CD4-positive, alpha-beta T cell treated with Interleukin-2 at 100 ng/mL for 4 hours (primary cell): ENCODE measurements at places on chromosomes 11 and 22.

DNA sequence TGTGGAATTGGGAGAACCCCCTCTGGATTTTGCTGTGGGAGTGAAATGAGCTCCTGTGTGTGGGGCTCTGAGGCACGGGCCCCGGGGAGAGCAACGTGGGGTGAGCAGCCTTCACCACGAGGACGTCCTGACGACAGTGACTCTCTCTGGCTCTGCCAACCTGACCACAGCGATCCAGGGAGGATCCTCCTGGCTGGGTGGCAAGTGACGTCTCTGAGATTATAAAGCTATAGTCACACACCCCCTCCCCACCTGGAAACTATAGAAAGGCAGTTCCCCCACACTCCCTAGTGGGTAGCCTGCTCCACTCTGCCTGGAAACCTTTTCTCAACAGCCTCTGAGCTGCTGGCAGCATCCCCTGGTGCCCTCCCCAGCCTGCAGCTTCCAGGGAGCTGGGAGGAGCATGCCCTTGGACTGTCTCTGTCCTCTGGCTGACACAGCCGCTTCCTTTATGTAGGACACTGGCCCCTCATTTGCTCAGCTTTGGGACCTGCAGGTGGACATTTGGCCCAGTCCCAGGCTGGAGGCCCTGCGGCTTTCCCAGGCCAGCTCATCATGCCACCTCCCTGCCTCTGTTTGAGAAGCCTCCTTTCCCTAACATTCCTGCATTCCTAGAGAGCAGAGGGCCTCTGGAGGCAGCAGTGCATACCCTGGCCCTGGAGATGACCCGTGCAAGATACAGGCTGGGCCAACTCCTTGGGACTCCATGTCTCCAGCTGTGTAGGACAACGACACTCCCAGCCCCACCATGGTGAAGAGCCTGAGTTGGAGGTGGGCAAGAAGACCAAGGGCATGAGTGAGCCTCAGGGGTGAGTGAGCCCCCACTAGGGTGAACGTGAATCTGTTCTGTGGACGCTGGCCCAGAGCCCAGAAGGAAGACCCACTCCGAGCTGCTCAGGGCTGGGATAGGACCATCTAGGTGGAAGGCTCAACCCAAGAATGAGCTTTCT is 314.0 kb downstream of the NTM start:
- DNase-seq: no peak

DNA sequence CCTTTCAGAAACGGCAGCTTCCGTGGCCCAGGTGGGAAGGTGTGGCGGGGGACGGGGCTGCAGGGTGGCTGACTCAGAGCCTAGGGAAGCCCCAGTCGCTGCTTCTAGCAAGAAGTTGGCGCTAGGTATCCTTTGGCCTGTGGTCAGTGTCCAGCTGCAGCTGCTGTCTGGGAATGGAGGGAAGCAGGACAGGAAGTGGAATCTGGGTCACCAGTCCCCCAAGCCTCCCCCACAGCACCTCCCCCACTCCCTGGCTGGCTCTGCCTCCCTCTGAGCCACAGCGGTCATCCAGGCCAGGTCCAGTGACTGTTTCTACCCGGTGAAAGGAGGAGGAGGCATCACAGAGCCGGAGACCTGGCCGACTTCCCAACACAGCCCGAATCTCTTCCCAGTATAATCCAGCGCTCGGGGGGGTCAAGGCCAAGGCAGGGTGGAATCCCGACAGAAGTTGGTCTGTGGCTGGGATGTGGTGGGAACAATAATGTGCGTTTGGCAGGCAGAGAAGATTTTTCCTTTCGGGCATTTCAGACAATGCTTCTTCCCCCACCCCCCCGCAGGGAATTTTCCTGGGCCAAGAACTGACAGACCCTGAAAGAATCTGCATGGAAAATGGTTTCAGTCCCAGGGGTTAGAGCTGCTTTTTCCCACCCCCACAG is 45.1 kb downstream of the C11orf96 start:
- no peak for DNase-seq

DNA sequence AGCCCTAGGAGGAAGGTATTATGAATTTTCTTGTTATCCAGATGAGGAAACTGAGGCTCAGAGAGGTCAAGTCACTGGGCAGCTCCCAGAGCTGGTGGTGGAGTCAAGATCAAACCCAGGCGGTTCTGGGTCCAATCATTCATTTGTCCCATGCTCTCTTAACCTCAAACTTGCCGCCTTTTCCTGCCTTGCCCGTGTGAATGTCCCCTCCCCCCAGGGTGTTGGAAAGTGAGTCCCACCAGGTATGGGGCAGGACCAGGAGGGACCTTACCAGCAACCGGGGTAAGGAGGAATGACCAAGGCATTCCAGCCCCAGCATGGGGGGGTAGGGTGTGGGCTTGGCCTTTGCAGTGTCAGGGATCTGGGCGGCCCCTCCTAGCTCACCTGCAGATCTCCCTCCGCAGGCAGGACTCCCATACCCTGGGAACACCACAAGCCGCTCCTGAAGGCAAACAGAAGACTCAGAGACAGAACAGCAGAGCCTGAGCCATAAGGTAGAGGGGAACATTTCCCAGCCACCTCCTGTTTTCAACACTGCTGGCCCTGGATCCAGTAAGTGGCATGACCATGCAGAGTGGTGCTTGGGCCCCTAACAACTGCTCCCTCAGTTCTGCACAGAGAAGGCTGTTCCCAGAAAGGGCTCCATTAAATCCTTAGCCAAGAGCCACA is 41.2 kb upstream of the SYT7 start:
- no peak for DNase-seq

GRCh38 chr11:1276041-1276790 is 33.2 kb downstream of the TOLLIP start:
- no peak for DNase-seq

GRCh38 chr11:126525216-126525615 is 169.7 kb downstream of the ST3GAL4 start:
- no peak for DNase-seq

- DNase-seq: no peak
Measured at GRCh38 chr11:110454609-110455008, 24.9 kb downstream of the FDX1 start.

DNA sequence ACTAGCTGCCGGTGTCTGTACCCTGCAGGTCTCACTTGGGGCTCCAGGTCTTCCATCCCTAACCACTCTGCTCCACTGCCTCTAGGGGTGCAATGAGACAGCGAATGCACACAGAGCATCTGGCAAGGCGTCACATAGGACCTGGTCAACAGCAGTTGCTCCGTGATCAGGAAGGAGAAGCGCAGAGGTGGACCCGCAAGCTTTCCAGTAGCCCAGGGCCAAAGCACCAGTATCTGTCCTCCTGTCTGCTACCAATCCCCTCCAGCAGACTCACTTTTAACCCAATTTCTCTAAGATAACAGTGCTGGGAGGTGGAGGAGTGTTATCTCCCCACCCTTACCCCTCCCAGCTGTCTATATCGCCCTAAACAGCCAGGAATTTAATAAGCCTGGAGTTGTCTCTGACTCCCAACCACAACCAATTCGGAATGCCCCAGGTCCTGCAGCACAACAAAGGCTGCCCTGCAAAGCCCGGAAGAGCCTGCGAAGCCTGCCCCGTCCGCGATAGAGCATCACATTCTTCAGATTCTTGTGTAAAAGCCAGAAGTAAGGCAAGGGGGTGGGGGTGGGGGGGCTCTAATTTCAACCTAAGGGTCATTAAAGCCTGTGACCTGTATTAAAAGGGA is 19.3 kb downstream of the MYH9 start:
- DNase-seq: no peak

GRCh38 chr11:68813773-68814172 is 27.9 kb downstream of the CPT1A start:
- DNase-seq: no peak

DNA sequence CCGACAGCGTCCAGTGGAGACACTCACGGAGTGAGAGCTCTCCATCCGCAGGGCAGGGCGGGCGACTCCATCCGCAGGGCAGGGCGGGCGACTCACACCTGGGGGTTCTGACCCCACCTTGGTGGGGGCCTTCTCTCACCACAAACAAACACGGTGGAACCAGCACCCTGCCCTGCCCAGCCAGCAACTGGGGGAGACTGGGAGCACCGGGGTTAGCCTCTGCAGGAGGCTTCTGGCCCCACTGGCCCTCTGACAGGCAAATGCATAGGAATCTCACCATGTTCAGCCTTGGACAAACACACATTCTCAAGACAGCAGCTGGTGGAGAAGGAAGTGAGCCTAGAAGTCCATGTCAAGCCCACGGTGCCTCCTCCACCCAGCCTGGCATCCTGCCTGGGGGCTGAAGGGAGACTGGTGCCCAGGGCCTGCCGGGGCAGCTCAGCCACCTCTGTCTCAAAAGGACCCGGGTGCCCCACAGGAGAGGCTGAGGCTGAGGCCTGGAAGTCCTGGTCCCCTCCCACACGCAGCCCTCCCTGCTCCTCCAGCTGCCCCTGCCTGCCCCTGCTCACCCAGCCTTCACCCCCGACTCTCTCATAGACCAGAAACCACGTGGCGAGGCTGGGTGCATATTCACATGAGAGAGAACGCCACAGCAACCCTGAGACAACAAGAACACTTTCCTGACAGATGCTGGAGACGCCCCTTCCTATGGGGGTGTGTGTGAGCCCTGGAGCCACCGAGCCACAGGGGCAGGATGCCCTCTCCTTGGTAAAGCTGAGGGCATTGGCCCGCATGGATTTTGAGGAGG is 98.4 kb upstream of the B3GAT1 start:
- DNase-seq: no peak

GRCh38 chr22:38611559-38611958 is 41.6 kb upstream of the DMC1 start:
- no peak for DNase-seq

DNA sequence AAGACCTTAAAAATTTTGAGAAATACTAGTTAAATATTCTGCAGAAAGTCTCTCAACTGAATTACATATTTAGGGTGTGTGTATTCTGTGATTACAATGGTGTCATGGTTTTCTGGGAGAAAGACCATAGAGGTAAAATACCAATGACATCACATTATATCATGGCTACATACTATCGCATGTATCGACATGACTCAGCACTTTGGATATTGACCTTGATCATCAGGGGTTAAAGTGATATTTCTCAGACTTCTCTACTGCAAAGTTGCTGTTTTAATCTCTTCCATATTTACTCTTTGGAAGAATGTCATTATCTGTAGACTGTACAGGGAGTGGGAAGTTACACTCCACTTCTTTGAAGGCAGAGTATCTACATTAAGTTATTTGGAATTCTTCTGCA is 1046.6 kb downstream of the FAM181B start:
- DNase-seq: no peak

DNA sequence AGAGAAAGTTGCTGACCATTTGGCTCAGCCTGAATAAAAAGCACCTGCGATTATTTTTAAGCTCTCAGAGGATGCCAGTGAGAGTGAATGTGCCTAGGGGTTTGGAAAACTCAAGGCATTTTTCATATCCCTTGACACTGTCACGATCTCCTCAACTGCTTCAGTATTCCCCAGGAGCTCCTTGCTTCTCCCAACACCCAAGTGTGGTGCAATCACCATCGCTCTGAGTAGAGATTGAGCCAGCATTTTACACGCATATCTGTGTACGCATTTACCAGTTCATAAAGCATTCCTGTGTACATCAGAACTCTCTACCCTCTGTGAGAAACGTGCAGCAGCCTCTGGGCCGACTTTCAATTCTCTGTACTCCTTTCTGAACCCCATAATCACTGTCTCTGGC is 1.3 kb downstream of the SRRD start:
- no peak for DNase-seq

DNA sequence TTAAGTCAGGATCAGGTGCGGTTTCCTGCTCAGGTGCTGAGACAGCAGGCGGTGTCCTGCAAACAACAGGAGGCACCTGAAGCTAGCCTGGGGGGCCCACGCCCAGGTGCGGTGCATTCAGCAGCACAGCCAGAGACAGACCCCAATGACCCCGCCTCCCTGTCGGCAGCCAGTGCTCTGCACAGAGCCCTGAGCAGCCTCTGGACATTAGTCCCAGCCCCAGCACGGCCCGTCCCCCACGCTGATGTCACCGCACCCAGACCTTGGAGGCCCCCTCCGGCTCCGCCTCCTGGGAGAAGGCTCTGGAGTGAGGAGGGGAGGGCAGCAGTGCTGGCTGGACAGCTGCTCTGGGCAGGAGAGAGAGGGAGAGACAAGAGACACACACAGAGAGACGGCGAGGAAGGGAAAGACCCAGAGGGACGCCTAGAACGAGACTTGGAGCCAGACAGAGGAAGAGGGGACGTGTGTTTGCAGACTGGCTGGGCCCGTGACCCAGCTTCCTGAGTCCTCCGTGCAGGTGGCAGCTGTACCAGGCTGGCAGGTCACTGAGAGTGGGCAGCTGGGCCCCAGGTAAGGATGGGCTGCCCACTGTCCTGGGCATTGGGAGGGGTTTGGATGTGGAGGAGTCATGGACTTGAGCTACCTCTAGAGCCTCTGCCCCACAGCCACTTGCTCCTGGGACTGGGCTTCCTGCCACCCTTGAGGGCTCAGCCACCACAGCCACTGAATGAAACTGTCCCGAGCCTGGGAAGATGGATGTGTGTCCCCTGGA is at the start of gene MYO7A:
TSS of gene MYO7A (plus strand) at position 327 of the 772 bp plus-strand sequence. CDS start 2,389 bp downstream, outside the sequence.
- no peak for DNase-seq

DNA sequence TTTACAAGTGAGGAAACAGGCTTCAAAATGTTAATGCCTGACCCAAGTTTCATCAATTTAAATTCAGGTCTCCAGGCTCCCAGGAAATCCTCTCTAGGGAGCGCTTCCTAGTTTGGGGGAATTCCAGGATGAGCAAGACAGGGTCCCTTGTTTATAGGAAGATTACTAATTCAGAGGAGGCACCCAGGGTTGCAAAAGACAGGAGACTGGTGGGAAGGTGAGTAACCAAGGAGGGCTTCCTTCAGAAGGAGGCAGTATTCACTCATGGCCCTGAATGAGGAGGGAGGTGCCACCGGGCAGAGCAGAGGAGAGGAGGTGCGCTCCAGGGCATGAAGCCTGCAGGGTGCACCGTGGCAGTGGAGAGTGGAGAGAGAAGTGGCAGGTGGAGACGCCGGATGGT is 1.6 kb downstream of the TMEM132A start:
- no peak for DNase-seq

- DNase-seq: no peak
Measured at GRCh38 chr11:78048561-78048960, 15.1 kb upstream of the THRSP start.

GRCh38 chr11:2421226-2421994 is 20.9 kb downstream of the TSSC4 start:
- no peak for DNase-seq

- no peak for DNase-seq
Measured at GRCh38 chr11:117462183-117462863, 134.7 kb downstream of the CEP164 start.

DNA sequence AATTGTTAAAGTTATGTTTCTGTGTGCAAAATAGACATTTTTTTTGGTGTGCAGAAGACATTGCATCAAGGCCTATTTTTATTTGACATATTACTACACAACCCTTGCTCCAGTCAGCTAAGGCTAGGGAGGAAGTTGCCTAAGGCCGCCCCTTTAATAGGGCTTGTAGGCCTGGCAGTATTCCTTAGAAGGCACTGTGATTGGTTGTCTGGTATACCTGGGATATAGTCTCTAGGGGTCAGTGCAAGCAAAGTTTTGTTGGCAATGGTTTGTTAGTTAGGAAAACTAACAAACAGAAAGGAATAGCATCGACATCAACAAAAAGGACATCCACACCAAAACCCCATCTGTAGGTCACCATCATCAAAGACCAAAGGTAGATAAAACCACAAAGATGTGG is 16.9 kb downstream of the CCDC15 start:
- no peak for DNase-seq
